ENCODE measurements at places on chromosomes 3 and 15.

- DNase-seq = no peak
These were observed 56.8 kb upstream of the KCNMB2 start for GRCh38 chr3:178479446-178479845.

GRCh38 chr15:82649226-82649999 is 2.2 kb upstream of the CPEB1 start:
- no peak for DNase-seq

DNA sequence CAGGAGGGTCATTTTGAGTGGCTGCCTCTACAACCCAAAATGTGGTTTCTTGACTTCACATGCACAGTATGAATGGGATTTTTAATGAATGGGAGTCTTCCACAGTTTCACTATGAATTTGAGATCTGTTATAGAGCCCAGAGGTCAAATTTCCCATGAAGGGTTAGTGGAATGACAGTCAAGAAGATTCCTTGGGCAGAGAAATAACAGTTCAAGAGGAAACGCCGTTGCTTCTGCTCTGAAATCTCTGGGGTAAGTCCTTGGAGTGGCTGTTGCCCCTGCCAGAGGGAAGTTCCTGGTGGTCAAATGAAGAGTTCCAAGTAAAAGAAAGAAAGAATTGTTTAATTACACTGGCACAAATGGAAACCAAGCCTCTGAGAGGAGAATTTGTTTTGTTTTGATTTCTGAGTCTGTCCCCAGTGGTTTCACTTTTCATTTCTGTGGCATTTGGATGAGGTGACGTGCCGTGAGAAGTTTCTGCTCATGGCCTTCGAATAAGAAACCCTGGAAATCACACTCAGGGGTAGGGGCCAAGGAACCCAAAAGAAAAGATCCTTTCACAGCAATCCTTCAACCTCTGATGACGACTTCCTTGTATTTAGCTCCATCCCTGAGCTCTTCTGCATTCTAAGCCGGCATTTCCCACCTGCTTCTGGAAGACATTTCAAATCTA is 77.5 kb upstream of the IL12A start:
- no peak for DNase-seq

DNA sequence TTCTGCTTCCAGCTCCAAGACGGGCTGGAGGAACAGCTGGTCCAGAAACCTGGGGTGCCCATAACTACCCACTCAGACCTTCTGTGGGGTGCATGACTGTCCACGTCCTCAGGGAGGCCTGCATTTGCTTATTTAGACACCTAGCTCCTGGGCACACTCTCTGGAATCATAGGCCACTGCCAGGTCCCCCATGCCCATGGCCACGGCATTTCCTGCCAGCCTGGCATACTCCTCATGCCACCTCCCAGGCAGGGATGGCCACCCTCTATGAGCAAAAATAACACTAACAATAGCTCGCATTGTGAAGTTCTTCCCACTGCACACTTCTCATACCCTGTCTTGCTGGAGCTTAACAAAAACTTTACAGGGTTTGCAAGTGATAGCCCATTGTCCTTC is 166.9 kb upstream of the TPM1 start:
- DNase-seq = no peak

- DNase-seq = no peak
These were observed 108.0 kb downstream of the STAG1 start for GRCh38 chr3:136644212-136644611.

- no peak for DNase-seq
These were observed 199.8 kb downstream of the XXYLT1 start for GRCh38 chr3:195071011-195071728.

DNA sequence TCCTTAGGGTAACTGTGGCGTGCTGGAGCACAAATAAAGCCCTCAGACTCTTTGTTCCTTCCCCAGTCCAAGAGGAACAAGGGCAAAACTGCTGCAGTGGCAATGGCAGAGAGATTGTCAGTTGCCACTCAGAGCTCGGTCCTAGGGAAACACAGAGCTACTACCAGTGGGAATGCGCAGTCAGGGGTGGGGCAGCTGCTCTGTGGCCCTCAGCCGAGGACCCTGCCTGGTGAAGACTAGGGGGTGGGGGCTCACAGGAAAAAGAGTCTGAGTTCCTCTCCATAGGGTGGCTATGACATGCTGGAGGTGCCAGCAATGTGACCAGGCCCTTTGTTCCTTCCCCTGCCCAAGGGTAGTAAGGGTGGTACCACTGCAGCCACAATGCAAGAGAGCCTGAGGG is 43.8 kb downstream of the TMCO5A start:
- DNase-seq = no peak

DNA sequence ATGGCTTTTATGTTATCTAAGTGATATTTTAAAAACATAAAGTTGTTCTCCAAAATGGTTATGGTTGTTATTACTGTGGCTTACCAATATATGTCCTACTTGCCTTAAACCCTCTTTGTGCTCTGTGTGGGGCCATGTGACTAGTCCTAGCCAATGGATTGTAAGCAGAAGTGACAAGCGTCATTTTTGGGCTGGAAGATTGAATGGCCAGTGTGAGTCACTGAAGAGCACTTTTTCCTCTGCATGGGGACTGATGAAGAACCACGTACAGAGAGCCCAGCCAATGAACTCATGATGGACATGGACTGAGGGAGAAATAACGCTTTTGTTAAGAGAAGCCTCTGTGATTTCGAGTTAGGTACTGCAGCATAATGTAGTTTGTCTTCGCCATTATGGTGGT is 332.7 kb downstream of the EDEM1 start:
- no peak for DNase-seq

DNA sequence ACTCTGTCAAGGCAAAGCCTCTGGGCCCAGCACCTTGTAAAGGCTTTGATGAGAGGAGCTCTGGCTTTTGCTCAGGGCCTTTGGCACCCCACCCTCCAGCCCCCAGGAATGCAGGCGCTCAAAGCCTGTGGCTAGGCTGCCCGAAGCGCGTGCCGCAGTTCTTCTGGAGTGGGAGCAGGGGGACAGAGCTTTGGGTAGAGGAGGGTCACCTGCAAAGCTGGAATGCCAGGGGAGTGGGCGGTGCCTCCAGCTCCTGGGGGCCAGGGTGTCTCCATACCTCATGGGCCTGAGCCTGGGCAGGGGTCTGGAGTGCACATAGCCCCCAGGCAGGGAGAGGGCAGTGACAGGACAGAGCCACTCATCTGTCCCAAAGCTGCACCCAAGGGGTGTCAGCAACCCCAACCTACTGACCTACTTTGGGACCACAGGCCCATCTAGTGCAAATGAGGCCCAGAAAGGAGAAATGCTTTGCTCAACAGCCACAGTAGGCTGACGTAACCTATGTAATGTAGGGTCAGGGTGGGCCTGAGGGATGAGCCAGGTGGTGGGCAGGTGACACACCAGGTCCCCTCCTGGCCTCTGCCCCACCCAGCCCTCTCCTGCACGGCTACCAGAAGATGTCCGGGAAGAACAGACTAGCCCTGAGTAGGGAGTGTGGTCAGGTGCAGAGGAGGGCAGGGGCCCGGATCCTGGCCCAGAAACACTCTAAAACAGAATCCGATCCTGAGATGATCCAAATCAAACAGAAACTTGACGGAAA is 2.2 kb upstream of the CALML4 start:
- no peak for DNase-seq

DNA sequence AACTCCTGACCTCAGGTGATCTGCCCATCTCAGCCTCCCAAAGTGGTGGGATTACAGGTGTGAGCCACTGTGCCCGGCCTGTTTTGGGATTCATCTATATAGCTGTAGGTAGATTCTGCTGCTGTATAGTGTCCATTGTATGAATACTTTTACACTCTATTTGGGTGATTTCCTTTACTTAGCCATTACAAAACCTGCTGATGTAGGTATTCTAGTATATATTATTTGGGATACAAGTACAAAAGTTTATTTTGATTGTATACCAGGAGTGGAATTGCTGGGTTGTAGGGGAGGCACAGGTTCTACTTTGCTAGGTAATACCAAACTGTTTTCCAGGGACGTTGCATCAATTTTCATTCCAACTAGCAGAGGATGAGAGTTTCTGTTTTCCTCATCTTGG is 9.5 kb upstream of the OXSR1 start:
- no peak for DNase-seq

DNA sequence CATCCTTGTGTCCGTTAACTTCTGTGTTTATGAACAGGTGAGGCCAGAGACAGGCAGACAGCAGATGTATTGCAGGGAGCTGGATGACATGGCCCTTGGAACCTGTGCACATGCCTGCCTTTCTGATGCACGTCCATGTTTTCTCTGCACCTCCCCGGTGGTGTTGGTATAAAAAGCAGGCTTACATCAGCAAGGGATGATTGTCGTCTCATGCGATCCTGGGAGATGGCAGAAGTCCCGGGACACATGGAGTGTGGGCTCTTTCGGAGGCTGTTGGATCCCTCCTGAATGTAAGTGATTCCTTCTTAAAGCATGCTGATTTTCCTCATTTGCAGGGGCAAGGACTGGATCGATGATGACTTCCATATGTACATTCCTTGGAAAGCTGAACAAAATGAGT is 134.8 kb downstream of the SNRPN start:
- no peak for DNase-seq

DNA sequence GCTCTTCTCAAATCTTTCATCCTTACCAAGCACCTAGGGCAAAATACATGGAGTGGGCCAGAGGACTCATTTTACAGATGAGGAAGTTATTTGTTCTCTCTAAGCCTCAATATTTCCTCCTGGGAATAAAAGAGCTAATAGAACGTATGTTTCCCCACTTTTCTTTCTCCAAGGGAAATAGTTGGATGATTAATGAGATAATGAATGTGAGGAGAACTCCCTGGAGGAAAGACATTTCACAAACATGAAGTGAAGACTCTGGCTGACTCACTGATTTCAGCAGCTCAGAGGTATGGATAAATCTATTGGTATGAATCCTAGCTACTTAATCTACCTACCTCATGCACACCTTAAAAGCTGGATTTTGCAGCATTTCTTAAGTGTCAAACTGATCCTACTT is 98.4 kb downstream of the ECT2 start:
- DNase-seq = no peak

DNA sequence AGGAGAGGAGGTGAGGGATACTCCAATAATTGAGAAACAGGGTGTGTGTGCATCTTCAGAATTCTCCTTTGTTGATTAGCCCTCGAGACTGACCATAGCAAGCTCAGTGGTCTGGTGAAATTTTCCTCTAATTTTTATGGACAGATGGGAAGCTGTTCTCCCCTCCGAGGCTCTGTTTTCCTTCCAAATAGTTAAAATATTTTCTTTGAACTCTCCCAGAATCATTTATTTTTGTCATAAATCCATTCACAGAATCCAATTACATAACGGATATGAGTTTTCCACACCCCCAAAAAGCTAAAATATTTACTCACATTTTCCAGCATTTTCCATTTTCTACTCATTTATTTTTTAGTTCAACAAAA is 36.5 kb downstream of the QTRT2 start:
- DNase-seq = no peak

DNA sequence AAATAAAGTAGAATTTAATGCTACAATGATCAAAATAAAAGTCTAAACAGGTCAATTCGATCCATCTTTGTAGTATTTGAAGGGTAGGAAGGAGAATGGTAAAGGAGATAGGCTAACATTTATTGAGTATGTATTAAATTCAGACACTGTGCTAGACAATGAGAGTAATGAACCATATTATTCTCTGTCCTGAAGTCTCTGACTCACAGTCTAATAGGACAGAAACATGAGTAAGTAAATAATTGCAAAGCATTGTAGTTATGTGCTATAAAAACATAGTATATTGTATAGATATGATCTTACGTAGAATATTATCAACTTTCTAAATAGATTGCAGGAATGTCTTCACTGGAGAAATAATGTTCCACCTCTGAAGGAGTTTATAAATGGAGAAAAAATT is 64.5 kb downstream of the MDFIC2 start:
- DNase-seq = no peak

DNA sequence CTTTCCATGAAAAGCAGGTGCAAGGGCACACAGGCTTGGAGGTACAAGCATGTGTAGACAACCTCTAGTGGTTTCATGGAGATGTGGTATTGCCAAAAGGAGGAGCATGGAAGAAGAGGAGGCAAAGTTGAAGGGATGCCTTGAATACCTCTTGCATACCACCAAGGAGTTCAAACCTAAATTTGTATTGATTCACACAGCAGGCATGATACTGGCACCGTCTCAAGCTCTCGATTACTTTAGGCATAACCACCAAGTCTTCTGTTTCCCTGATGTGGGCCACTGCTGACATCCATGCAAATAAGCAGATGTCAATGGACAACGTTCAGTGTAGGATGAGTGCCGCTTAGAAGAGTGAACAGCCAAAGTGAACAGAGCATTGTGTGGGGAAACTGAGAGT is 87.1 kb downstream of the SCN11A start:
- DNase-seq = no peak

GRCh38 chr3:189158034-189158433 is 13.7 kb upstream of the TPRG1 start:
- no peak for DNase-seq

DNA sequence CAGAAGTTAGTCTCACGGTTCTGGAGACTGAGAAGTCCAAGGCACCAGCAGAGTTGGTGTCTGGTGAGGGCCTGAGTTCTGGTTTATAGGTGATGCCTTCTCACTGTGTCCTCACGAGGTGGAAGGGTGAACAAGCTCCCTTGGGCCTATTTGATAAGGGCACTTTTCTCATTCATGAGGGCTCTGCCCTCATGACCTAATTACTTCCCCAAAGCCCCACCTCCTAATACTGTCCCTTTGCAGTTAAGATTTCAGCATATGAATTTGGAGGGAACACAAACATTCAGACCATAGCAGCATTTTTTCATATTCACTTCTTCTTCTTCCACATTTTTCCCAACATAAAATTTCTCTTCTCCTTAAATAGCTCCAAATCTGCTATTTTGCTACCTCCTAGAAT is 41.5 kb downstream of the TMEM41A start:
- no peak for DNase-seq

GRCh38 chr3:138578141-138578540 is 15.9 kb downstream of the CEP70 start:
- DNase-seq = no peak

- no peak for DNase-seq
These were observed 1.5 kb downstream of the SMAD6 start for GRCh38 chr15:66703540-66703941.

GRCh38 chr15:88467935-88468528 is 524 bp downstream of the MRPS11 start:
- DNase-seq = no peak

GRCh38 chr15:83838763-83839162 is 184.8 kb downstream of the ADAMTSL3 start:
- no peak for DNase-seq

DNA sequence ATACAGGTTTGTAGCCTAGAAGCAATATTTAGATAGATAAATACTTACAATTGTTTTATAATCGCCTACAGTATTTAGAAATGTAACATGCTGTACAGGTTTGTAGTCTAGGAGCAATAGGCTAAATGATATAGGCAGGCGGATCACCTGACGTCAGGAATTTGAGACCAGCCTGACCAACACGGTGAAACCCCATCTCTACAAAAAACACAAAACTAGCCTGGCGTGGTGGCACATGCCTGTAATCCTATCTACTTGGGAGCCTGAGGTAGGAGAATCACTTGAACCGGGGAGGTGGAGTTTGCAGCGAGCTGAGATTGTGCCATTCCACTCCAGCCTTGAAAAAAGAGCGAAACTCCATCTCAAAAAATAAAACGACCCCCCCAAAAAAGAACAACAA is 375.2 kb upstream of the EPHA3 start:
- DNase-seq = no peak

GRCh38 chr3:73787620-73788019 is 162.9 kb upstream of the PDZRN3 start:
- DNase-seq = no peak

- DNase-seq = no peak
These were observed 258.4 kb downstream of the GBE1 start for GRCh38 chr3:81503026-81503425.

- DNase-seq = no peak
These were observed 364.7 kb downstream of the EPHB1 start for GRCh38 chr3:135159681-135160247.

Measured in stimulated activated CD4-positive, alpha-beta T cell treated with anti-CD3 and anti-CD28 coated beads, Interleukin-15, amount 100 ng/mL, for 1 hour (primary cell).